ENCODE measurements at places on chromosomes 11 and 22.
A peak's percentile ranks its signal among the peaks of the same experiment; 100 is the strongest.

DNA sequence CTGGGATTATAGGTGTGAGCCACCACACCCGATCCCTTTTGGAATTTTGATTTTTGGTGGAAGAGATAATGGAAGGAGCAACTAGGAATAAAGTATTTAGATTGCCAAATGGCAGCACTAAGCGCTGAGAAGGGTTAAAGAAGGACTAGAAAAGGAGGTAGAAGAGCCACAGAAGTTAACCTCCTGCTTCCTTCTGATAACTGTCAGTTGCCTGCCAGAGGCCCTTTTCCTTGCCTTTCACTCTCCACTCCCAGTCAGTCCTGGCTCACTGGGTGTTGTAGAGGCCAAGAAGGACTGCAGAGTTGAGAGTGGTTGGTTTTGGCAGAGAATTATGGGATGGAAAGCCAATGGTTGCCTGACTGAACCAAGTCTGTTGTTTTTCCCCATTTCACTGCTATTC is 19.3 kb downstream of the ZC3H12C start:
- ATAC-seq = no peak

GRCh38 chr22:23520863-23521440 is 59.1 kb downstream of the IGLL1 start:
- ATAC-seq = no peak

DNA sequence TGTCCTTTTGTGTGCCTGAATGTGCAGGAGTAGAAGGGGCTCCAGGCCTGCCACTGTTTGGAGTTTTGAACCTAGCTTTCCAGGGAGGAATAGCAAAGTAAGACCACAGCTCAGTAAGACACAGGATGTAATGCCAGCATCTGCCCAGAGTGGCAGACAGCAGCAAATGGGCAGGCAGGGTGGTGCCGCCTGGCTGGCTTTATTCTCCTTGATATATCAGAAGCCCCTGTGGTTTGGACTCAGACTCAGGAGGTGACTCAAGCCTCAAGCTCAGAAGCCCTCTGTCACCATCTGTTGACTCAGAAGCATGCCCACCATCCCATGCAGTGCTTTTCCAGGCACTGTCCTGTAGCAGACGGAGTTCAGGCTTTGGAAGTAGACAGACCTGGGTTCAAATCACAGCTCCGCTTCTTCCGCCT is 72.7 kb upstream of the TTC12 start:
- no peak for ATAC-seq

DNA sequence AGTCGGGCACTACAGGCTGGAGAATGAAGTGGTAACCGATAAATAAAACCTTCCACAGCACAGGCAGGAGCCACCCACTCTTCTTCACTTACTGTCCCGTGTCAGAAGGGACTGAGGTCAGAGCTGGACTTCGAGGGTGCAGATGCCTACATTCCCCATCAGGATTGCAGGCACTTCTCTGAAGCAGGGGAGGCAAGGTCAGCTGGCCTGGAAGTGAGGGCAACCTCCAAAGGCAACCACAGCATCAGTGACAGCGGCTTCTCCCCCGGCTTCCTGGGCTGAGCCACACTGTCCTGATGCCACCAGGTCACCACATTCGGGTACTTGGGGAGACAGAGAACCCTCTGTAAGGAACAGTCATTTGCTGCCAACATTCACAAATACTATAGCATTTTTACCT is 22.7 kb downstream of the TCIRG1 start:
- no peak for ATAC-seq

DNA sequence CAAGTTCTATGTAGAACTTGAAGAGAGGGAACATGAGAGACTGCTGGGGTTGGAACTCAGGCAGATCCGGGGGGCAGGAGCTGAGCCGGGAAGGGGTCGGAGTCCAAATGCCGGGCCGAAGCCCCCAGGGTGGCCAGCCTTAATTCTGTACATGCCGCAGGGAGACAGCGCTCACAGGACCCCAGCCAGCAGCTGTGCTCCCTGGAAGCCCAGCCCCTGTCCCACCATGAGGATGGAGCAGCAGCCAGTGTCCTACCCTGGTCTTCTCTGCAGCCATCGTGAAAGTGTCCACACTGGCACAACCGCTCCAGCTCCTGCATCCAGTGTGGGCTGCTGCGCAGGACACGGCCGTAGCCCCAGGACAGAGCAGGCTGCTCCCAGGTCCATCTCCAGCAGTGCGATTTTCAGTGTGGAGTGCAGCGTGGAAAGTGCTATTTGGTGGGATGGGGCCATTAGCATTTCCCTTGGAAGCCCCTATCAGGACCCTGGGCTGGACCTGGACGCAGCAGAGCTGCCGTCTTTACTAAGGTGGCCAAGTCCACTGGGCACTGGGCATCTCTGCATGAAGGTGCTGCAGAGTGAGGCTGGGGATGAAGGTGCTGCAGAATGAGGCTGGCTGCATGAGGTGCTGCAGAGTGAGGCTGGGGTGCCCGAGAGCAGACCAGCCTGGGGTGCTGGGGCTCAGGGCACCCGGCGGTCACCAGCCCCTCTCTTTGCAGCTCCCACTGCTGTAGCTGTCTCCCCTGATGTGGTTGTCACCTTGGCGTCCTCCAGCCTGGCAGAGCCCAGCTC is 737.4 kb downstream of the BRD1 start:
- ATAC-seq = no peak

GRCh38 chr11:68542617-68543016 is 82.1 kb downstream of the PPP6R3 start:
- ATAC-seq = no peak

DNA sequence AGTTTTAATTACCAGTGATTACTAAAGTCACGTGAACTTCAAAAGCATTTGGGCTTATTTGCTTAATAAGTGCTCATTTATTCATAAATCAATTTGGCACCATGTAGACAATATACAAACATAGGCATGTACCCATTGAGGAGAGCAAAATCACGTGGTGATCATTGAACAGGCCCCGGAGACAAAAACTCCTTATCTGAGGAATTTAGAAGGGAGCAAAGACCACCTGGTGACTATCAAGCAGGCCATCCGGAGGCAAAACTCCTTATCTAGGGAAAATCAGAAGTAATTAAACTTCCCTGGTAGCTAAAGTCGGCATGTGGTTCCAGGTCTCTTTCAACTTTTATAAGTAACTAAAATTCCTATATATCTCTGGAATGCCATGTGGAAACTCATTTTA is 5.7 kb upstream of the BTBD10 start:
- ATAC-seq = no peak

DNA sequence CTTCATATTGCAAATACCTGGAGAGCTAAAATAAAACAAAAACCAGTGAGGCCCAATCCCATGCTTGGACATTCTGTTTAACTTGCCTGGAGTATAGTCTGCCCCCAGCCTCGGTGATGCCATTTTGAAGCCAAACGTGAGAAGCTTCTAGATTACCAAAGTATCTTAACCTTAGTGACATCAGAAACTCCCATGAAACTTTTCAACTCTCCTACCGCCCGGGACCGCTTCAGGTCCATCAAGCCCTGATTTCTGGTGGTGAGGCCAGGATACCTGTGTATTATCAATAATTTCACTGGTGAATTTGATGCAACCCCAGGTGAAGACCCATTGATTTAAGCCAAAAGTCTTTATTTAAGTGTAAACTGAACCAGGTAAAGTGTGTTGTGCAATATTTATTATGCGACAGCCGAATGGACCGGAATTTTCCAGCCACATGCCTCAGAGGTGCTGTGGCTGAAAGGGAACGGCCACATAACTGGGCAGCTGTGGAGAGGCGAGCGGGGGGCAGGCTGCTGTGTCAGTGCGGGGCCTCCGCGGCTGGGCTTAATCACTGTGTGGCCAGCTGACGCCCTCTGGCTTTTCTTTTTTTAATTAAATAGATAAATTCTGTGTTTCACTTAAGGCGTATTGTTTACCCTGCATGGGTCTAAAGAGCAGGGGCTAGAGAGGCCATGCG is 385.5 kb upstream of the B3GAT1 start:
- ATAC-seq = no peak

- no peak for ATAC-seq
Measured at GRCh38 chr11:129333873-129334272, 41.8 kb upstream of the BARX2 start.

- ATAC-seq = peak; percentile 85
Measured at GRCh38 chr22:35539910-35540594, 579 bp upstream of the RASD2 start.

GRCh38 chr11:44855493-44855849 is 95.2 kb downstream of the TP53I11 start:
- peak; percentile 62 for ATAC-seq

- no peak for ATAC-seq
Measured at GRCh38 chr11:128236506-128237498, 350.6 kb downstream of the ETS1 start.

DNA sequence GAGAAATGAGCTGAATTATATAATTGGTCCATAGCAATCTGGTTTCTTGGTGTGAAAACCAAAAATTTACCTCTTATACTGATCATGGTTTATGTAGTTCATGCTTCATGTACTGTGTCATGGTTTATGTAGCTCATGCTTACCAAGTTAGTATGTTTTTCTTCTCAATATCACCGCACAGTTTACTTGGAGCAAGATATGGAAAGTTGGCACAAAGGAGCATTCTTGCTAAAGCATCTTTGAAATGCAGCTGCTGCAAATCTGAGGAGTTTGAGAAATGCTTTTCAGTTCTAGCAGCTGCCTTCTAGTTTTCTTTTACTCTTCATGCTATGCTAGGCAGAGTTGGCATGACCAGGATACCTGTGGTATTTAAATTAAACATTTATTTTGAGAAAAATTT is 4.5 kb downstream of the OR10G7 start:
- no peak for ATAC-seq

- no peak for ATAC-seq
Measured at GRCh38 chr11:60477035-60477445, 15.5 kb upstream of the MS4A12 start.

DNA sequence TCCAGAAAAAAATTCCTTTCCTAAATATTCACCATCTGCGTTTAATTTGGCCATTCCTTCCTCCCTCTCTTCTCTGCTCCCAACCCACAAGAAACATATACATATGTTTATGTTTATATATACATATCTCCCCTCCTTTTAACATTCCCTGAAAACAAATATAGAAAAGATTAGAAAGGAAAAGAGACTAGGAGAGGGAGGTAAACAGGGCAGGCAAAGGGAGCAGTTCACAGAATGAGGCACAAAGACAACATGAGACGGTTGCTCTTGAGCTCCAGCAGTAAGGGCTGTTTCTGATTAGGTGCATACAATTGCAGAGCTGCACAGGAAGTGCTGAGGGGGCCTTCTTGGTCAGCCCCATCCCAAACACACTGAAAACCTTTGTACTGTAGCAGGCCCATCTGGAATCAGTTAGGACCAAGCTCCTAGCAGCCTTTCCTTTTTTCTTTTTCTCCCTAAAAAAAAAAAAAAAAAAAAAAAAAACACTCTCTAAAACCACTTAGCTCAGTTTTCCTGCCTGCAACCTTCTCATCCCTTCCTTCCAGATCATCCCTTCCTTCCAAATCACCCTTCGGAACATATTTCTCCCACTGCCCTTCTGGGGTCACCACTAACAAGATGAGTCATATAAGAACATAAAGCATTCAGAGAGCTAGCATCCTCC is 57.0 kb downstream of the RBFOX2 start:
- ATAC-seq = no peak

DNA sequence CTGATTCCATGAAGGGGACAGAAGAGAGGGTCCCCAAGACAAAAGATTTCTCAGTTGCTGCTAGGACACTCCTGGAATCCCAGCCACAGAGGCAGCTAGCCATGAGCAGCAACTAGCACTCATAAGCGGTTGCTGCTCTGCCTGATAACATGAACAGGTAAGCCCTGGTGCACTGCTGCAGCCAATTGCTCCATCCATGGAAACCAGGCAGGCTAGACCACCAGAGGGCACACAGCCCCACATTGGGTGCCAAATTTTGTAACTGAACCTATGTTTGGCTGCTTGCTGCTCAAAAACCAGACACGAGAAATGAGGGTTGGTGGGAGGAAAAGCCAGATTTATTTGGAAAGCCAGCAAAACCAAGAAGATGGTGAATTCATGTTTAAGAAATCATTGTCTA is 21.9 kb upstream of the QSER1 start:
- ATAC-seq = peak; percentile 25

GRCh38 chr11:66287889-66288670 is 863 bp downstream of the YIF1A start:
- no peak for ATAC-seq

GRCh38 chr11:17388609-17389210 is at the start of gene KCNJ11:
KCNJ11 (minus strand) TSS chr11:17388659; CDS start chr11:17388091, 568 bp downstream.
- ATAC-seq = peak; percentile 62

All from activated CD4-positive, CD25-positive, alpha-beta regulatory T cell treated with anti-CD3 and anti-CD28 coated beads, Interleukin-2, amount 50 U/mL, for 24 hours (primary cell).